Activated gamma-delta T cell treated with anti-CD3 and anti-CD28 coated beads, Interleukin-2, amount 50 U/mL, for 16 hours (primary cell): ENCODE measurements at places on chromosomes 6 and 20.

DNA sequence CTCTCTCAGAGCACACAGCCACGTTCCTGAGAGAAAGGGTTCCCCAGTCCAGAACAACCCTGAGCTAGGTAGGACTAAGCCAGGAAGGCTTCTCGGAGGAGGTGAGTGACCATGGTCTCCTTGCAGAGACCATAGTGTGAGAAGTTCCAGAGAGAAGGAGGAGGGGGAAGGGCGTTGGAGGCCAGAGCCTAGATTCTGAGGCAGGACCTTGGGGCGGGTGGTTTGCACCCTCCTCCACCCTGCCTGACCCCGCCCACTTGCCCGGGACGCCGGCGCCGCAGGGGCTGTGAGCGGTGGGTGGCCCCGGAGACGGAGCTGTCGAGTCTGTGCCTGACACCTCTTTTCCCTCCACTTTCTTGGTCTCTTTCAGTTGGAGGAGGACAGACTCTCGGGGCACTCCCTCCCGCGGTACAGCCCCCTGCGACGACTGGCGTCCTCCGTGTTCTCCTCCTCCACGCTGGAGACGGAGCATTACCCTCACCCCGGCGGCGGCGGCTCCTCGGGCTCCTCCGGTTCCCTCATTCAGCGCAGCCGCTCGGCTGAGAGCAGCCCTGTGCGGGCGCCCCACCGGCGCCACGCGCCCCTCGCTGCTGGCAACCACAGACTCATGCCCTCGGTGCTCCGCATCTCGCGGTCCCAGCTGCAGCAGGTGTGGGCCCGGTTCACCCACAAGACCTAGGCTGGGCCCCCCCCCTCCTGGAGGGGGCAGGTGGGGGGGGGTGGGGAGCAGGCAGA is 26.2 kb downstream of the TTBK1 start:
- no peak for DNase-seq

GRCh38 chr6:9766240-9766915 is 648.5 kb downstream of the TFAP2A start:
- no peak for DNase-seq

GRCh38 chr6:127192911-127193541 is 73.6 kb upstream of the RNF146 start:
- no peak for DNase-seq

- DNase-seq = no peak
Measured at GRCh38 chr6:50829049-50829448, 10.4 kb downstream of the TFAP2B start.

DNA sequence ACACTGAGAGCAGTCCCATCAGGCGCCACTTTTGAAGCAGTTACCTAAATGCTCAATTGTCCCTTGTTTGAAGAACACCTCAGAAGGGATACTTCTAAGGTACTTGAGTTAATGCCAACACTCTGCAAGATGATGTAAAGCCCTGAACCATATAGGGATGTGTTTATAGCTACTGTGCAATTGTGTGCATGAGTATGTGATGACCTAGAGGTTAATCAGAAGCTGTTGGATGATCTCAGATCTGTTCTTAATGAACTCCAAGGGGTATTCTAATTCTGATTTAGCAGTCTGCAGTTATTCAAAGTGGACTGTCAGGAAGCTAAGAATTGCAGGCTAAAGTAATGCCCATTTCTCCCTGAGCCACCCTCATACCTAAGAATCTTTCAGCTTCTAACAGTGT is 158.3 kb downstream of the TMEM242 start:
- DNase-seq = no peak

DNA sequence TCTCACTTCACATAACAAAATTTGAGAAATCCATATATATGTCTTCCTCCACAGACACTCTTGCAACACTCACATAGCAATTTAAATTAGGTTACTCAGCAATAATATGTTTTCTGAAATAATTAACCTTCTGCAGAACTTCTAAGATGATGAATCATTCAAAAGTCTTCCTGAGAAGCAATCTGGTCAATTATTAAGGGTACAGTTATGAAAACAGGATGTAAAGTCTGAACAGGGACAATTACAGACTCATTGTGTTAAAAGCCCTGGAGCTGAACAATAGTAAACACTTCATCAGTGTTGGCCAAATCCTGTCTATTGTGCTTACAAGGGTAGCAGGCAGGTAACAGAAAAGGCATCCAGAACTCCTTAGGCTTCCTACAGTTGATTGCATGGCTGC is 75.4 kb downstream of the FILIP1 start:
- no peak for DNase-seq

- DNase-seq = no peak
Measured at GRCh38 chr6:11108726-11109125, 2.8 kb downstream of the ERVFRD-1 start.

DNA sequence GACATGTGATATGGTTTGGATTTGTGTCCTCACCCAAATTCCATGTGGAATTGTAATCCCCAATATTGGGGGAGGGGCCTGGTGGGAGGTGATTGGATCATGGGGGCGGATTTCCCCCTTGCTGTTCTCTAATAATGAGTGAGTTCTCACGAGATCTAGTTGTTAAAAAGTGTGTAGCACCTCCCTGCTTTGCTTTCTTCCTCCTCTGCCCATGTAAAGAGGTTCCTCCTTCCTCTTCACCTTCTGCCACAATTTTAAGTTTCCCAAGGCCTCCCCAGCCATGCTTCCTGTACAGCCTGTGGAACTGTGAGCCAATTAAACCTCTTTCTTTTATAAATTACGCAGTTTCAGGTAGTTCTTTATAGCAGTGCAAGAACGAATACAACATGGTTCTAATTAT is 2.1 kb upstream of the ZNF451 start:
- DNase-seq = no peak

GRCh38 chr6:89295981-89296380 is 19.1 kb downstream of the GABRR2 start:
- DNase-seq = no peak

- DNase-seq = no peak
Measured at GRCh38 chr6:132872923-132873322, 58.6 kb downstream of the RPS12 start.

DNA sequence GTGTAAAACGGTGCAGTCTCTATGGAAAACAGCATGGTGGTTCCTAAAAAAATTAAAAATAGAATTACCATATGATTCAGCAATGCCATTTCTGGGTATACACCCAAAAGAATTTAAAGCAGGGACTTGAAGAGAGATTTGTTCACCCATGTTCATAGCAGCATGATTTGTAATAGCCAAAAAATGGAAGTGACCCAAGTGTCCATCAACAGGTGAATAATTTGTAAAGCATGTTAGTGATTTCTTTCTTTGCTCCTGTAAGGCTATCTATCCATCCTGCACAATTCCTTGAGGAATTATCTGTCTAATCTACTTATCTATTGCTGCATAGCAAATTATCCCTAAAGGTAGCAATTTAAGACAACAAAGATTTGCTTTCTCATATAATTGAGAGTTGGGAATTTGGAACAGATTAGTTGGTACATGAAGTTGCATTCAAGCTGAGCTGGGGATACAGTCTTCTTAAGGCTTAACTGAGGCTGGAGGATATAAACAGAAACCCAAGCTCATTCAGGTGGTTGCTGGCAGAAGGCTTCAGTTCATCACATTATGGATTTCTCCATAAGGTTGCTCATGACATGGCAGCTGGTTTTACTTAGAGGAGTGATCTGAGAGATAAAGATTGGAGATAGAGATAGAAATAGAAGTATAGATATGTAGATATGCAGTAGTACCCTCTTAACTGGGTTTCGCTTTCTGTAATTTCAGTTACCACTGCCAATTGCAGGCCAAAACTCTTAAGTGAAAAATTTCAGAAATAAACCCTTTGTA is 62.0 kb downstream of the IL22RA2 start:
- no peak for DNase-seq

GRCh38 chr6:166849749-166850183 is 106.6 kb downstream of the RNASET2 start:
- no peak for DNase-seq

DNA sequence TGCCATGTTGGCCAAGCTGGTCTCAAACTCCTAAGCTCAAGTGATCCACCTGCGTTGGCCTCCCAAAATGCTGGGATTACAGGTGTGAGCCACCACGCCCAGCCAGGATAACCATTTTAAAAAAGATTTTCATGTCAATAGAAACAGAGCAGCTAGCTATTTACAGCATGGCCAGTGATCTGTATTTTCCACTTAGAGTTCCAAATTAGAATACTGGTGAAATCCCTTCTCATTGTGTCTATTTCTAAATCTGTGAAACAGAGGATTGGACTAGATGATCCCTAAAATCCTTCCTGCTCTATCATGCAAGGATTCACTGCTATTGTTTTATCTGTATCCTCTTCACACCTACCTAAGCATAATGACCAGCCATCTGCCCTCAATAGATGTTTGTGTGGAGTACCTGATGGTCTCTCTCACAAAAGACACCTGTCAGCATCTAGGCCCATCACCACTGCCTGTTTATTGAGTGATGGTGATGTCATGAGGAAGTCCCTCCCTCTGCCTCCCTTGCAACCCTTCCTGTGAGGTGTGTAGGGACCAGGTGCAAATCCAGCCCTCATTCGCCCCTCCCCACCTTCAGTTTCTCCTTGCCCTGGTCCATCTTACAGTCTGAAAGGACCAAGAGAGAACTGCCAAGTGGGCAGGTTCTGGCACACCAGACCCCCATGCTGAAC is 26.5 kb upstream of the SMIM29 start:
- DNase-seq = no peak

DNA sequence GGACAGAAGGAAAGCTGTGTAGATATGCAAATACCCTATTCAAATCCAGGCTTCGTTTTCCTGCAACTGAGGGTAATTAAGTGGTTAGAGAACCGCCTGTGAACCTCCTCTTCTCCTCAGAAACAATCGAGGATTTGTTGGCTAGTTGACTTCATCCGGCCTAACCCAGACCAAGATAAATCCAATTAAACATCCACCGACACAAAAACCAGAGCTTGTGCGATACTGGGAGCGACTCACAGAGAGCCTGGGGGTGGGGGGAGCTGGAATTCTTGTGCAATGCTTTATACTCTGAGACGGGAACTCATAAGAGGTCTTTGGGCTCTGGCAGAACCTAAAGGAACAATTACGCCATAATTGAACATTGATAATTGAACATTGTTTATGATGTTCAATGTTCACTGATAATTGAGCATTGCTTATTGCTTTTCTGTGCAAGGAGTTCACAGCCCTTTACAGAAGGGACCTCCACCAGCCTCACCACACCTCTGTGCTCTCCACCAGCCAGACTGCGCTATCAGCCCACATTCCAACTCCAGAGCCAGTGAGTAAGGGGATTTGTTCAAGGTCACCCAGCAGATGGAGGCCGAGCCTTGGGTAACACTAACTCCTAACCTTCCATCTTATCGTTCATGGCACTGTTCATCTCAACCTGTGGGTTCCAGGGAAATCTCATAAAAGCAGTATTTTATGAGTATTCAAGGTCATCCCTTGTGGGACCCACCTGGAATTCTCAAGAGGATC is 429.6 kb upstream of the JARID2 start:
- DNase-seq = no peak

DNA sequence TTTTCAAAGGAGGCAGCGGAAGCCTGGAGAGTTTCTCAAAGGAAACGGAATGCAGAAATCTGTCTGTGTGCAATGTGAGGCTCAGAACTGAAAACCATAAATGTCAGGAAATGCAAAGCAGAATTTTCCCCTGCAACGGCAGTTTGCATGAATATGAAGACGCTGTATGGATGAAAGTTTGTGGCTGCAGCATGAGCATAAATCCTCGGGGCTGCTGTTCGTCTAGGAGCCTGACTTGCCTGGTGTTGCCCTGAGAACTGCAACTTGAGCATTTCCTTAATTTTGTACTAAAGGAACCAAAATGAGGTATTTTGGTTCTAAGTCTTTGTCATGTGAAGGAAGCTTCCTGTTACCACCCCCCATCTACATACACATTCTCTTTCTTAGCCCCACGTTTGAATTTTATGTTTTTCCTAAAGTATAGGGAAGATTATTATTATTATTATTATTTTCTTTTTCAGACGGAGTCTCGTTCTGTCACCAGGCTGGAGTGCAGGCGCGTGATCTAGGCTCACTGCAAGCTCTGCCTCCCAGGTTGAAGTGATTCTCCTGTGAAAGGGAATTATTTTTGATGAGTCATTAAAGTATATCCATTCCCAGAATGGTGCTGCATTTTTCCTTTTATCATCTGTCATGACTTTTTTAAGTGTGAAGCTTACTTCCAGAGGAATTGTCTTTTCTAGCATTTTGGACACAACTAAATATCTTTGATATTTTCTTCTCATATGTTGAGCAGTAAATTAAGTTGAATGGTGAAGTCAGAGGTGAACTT is 33.1 kb downstream of the MTHFD1L start:
- DNase-seq = no peak

DNA sequence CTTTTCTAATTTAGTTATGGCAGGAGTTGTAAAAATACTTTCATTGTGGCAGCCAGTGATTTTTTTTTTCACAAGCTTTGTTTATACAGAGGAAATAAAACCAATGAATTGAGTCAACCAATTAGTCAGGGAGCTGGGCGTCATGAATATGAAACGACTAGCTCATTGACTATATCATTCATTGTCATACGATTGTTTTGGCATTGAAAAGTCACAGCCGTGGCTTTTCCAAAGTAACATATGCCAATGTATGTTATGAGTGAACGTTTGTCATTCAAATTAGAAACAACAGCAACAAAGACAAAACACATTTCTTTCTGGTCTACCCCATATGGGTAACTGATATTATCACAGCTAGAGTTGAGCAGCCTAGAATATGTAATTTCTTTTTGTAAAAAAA is 810.6 kb downstream of the EPHA7 start:
- DNase-seq = no peak

DNA sequence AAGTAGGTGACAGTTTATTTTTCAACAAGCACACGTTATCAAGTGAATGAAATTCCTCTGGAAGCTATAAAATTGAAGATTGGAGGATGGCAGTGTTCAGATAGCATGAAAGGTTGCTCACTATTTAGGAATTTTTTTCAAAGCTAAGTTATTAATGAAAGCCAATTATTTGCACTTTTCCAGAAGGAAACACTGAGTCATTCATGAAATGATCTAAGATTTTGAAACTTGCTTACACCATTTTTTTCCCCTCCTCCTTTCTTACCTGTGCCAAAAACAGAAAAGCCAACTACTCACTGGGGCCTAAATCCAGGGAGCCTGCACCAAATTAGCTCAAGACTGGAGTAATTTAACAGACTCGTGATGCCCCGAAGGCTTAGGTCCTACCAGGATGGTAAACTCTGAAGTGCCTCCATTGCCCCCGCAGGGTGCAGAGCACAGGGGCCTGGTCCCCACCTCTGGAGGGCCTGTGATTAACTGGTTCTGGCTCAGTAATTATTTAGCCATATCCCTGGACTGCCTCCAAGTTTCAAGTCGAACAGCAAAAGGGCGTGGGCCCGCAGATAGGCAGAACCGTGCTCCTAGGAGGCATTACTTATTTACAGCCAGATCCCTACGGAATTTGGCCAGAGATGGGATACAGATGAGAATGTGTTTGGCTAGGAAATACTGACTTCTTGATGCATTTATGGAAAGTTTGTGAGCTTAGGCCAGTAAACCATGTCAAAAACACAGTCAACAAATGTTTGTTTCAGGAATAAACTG is 28.0 kb upstream of the ZNF217 start:
- DNase-seq = no peak

DNA sequence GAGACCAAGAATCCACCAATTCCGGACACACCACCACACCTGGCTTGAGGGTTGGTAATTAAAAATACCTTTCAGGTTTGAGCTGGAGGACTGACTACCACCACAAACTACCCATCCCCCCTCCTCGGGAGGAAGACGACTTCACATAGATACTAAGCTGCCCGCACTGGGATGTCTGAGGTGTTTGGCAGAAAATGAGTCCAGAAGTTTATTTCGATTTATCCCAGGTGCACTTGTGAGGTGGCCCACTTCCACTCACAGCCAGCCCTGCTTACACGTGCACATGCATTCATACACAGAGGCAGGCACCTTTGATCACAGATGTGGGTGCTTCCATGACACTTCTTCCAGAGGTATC is 187.1 kb downstream of the ID4 start:
- DNase-seq = no peak

- DNase-seq = no peak
Measured at GRCh38 chr6:90293319-90293953, 3.2 kb downstream of the BACH2 start.
